NCI-H460 (cell line): ENCODE measurements at places on chromosomes 7 and 10.

DNA sequence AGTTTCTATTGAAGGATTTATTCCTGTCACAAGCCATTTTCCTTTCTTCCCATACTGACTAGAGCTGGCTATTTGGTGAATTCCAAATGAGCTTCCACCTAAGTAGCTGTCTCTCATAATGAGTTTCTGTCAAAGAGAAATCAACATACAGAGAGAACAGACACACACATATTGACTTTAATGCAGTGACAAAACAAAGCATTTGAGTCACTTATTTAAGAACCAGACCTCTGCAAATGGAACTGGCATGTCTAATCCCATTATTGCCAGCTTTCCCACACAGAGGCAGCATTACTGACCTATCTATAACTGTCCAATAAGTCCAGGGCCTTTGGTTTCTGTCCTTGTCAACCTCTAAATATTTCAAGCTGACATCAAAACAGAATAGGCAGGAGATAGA is 179.3 kb upstream of the CSTF2T start:
- DNase-seq: no peak

DNA sequence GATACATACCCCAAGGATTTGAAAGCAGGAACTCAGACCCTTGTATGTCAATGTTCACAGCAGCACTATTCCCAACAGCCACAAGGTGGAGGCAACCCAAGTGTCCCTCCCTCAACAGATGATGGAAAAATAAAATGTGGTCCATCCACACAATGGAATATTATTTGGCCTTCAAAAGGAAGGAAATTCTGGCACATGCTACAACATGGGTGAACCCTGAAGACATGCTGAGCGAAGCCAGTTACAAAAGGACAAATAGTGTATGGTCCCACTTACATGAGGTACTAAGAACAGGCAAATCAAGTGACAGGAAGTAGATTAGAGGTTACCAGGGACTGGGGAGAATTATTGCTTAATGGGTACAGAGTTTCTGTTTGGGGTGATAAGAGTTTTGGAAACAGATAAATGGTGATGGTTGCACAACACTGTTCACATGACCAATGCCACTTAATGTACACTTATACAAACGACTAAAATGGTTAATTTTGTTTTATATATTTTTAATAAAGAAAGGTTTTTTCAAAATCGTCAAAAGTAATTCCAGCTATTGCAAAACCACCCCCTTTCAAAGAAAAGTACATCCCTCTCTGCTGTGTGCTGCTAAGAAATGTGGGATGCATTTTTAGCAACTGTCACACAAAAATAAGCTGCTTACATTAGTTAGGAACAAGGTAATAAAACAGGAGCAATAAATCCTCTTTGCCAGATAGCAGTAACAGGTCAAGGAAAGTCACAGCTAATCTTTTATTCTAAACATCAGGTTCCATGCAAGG is 85.7 kb downstream of the GRB10 start:
- no peak for DNase-seq

DNA sequence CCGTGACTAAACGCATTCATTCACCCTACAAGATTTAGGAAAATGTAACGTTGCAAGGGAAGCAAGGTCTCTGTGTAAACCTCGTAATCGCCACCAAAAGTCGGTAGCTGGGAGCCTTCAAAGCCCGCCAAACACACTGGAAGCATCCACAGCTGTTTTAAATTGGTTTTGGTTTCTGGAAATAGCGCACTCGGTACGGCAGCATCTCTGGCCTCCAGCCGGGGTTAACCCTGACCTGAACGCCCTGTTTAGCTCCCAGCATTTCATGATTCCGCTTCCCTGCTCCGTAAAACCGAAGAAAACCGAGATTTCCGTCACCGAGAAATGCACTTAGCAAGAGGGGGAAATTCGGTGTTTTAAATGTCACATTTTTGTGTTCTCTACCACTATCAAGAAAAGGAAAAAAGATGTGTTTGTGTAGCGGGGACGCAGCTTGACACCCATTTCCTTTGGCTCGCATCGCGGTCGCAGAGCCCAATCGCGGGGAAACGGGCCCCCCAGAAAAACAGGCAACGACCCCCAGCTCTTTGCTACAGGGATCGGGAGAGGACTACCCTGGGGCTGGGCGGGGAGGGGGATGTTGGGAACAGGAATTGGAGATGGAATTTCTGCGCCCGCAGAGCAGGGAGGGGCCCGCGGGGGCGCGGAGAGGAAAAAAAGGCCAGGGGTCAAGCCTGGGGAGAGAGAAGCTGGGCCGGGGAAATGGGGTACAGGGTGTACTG is 646 bp downstream of the SGCE start:
- no peak for DNase-seq

- no peak for DNase-seq
These were observed 196.6 kb downstream of the ARL4A start for GRCh38 chr7:12884033-12884432.

GRCh38 chr10:15352201-15352600 is 18.9 kb downstream of the FAM171A1 start:
- no peak for DNase-seq

- DNase-seq: no peak
These were observed 36.9 kb upstream of the TUBB8 start for GRCh38 chr10:86031-86430.

GRCh38 chr10:31619531-31620061 is 300.6 kb downstream of the ZEB1 start:
- DNase-seq: no peak

DNA sequence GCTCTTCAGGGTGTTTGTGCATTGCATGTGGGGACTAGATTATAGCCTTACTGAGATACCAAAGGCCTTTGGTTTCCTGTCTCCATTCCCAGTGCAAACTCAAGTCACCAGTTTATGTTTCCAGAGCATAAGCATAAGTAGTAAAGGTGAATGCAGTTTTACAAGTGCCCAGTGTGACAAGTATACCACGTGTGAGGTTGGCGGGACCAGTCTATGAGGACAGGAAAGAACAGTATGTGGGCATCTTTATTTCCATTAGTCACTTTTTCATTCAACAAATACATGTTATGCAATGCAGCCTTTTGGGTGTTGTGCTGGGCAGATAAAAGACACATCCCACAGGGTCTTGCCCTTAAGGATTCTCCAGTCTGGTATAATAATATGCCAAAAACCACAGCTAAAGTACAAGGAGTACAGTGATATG is 146.5 kb downstream of the ARID5B start:
- no peak for DNase-seq

GRCh38 chr10:47370015-47370767 is 13.9 kb downstream of the ZNF488 start:
- no peak for DNase-seq

GRCh38 chr7:33130184-33130583 is 820 bp downstream of the BBS9 start:
- DNase-seq: no peak

DNA sequence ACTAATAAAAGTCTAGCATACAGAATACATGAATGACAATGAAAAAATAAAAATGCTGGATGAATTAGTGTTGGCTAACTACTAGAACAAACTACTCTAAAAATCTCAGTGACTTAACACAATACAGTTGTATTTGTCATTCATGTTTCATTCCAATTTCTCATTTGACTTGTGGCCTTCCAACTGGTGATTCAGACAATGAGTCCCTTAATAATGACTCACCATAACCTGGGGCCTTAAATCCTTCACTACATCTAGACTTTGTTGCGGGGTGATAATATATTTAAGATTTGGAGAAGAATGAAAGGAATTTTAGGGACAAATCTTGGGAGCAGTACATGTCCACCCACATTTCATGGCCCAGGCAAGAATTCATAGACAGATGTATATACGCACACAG is 90.5 kb upstream of the POM121L12 start:
- no peak for DNase-seq

- DNase-seq: no peak
These were observed 8.1 kb downstream of the ZSWIM8 start for GRCh38 chr10:73793456-73793855.

- DNase-seq: peak; percentile 54
These were observed at the start of gene PCDH15 for GRCh38 chr10:54800741-54801421. Gene PCDH15, minus strand, starts transcription at chr10:54801231. Its CDS starts 136,969 bp downstream, at chr10:54664262.

GRCh38 chr10:117133273-117134055 is 4.6 kb downstream of the VAX1 start:
- no peak for DNase-seq

DNA sequence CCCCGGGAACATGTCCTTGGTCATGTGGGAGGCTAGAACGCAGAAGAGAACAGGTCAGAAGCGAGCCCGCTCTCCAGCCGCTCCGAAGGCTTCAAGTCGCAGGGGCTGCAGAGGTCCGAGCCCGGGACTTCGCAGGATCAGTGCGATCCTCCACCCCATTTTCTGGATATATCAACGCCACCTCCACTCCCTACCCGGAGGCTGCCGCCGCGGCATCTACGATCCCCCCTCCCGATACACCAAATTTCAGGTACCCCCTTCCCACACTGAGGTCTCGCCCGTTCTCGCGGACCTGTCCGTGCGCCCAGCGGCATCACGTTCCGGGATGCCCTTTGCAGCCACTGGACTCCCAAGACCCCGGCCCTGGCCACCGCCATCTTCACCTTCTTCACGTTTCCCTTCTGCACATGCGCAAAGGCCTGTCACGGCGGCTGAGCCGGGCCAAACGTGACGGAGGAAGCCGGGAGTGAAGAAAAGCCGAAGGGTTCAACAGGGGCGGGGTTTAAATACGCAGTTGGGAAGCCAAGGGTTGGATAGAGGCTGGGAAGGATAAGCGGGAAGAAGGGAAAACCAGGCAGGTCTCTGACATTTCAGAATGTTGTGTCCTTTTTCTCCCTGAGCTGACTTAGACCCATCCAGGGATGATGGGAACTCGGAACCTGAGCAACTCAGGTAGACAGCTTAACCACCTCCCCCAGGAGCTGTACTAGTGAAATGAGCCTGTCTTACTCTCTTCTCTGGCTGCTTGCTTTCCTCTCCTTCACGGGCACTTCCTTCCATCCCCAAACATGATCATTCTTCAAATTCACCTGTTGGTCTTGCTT is at the start of gene NDUFB8:
Gene NDUFB8 (minus strand): TSS at position 397 of the 824 bp plus-strand sequence. CDS start 20 bp downstream, at position 377.
- DNase-seq: peak; percentile 82

DNA sequence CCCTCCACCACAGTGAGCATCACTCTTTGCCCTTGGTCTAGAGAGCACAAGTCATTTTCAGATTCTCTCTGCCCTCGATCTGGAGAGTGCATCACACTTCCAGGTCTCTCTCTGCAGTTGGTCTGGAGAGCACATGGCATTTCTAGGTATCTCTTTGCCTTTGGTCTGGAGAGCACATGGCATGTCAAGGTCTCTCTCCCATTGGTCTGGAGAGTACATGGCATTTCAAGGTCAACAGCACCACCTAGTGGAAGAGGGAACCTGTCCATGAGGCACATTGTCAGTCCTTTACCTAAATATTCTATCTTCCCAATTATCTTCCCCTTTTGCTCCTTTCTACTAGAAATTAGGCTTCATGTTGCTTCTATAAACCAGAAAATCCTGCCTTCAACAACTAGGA is 1139.4 kb downstream of the XPNPEP1 start:
- peak; percentile 13 for DNase-seq

- no peak for DNase-seq
These were observed 5.1 kb downstream of the VENTX start for GRCh38 chr10:133242611-133243356.

GRCh38 chr10:122514045-122514840 is 46.3 kb upstream of the DMBT1 start:
- no peak for DNase-seq

GRCh38 chr7:155984609-155985405 is 172.5 kb upstream of the SHH start:
- no peak for DNase-seq

GRCh38 chr10:1514681-1515080 is 222.6 kb downstream of the ADARB2 start:
- no peak for DNase-seq

DNA sequence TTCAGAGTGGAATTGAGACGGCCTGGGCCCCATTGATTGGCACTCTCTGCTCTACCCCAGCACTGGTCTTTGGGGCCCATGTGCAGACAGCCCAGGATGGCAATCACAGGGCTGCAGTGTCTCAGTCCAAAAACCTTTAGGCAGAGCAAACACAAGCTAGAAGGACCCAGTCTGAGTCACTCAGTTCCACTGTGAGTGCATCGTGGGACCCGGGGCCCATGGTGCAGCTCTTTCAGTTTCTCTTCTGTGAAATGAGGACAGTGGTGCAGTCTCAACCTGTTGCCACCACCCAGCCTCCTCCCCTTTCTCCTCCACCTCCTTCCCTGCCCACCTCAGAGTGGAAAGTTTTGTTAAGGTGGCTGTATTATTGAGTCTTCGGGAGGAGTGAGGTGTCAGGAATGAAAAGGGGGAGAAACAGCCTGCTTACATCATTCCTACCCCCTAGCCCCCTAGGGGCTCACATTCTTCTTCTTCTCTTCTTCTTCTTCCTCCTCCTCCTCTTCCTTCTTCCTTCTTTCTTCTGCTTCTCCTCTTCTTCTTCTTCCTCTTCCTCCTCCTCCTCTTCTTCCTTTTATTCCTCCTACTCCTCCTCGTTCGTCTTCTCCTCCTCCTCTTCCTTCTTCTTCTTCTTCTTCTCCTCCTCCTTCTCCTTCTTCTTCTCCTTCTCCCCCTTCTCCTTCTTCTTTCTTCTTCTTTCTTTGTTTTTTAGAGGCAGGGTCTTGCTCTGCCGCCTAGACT is 19.5 kb upstream of the CARD11 start:
- DNase-seq: no peak

DNA sequence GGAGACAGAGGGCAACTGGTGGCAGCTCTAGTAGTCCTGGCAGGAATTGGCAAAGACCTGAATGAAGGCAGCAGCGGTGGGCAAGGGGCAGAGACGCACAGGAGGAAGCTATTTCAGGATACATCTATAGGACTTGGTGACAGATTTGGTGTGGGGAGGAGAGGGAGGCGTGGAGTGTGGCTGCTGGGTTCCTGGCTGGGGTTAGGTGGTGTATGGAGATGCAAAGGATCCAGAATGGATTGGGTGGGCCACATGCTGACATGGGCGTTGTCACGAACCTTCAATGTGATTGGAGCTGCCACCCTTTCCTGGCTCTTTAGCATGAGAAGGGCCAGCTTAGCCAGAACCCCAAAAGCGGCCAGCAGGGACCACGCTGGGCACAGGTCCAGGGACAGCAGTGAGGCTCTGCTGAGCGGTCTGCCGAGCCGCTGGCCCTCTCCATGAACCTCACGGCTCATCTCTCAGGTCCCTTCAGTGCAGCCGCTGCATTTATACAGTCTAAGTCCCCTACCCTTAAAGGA is 10.2 kb upstream of the ADCY1 start:
- DNase-seq: no peak

DNA sequence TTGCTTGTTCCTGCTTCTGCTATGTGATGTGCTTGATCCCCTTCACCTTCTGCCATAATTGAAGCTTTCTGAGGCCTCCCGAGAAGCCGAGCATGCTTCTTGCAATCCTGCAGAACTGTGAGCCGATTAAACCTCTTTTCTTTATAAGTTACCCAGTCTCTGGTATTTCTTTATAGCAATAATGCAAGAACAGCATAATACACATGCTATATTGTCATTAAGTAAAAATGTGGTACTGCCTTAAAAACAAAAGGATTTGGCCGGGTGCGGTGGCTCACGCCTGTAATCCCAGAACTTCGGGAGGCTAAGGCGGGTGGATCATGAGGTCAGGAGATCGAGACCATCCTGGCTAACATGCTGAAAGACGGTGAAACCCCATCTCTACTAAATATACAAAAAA is 59.6 kb upstream of the ANAPC16 start:
- DNase-seq: no peak

DNA sequence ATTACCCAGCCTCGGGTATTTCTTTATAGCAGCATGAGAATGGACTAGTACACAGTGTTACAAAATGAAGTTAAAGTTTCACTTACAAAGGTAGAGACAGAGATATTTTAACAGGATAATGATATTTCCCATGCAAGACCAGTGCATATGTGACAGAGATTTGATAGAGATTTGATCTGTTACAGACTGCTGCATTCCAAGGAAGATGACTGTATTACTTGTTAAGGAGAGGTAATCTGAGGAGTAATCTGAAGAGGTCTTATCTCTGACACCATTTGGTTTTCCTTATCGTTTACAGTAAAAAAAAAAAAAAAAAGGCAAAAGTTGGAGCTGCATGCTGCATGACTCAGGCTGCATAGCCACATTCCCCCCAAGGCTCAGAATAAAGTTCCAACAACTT is 289.6 kb downstream of the POM121L12 start:
- no peak for DNase-seq
